ENCODE measurements at places on chromosomes 2 and 18.

- no peak for DNase-seq
Observed at GRCh38 chr2:84808279-84808678, 72.6 kb downstream of the TRABD2A start.

GRCh38 chr2:236286873-236287545 lies 22.8 kb upstream of the ASB18 start:
- DNase-seq: peak; percentile 16

DNA sequence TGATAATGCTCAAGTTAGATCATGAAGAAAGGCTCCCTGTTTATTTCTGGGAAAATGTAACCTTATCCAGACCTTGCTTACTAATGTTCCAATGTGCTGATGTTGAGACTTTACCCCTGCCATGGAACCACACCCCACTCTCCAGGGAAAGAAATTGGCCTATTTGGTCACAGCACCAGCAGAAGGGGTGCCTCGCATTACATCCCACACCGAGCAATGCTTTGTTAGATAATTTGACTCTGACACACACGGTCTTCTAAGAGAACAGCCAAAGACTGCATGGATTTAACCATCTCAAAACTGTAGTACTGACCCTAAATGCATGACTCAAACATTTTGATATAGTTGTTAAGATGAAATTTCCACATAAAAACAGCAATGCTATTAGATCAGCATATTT lies 152.1 kb upstream of the CCDC150 start:
- no peak for DNase-seq

GRCh38 chr18:26470011-26470637 lies 78.2 kb downstream of the KCTD1 start:
- peak; percentile 93 for DNase-seq

DNA sequence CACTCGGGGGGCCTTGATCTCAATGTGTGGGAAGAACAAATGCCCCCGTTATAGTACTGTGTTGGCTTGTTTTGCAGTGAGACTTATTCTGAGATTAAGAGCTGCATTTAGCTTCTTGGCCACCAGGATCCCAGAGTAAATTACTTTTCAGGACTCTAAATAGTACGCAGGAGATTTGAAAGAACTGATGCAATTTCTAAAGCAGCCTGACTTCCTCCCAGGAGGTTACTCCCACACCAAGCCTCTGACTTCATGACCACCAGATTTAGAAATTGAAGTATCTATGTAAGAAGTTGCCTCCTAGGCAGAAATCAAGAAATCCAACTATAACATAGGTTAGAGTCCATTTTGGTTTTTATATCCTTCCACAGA lies 67.0 kb downstream of the FEZ2 start:
- DNase-seq: no peak

GRCh38 chr2:39849982-39850526 lies 71.0 kb upstream of the THUMPD2 start:
- DNase-seq: peak; percentile 11

- DNase-seq: no peak
Observed at GRCh38 chr2:56812432-56812831, 628.6 kb downstream of the CCDC85A start.

- DNase-seq: no peak
Observed at GRCh38 chr2:223203971-223204929, 152.3 kb downstream of the KCNE4 start.

- DNase-seq: no peak
Observed at GRCh38 chr2:191463790-191464189, 214.1 kb upstream of the NABP1 start.

DNA sequence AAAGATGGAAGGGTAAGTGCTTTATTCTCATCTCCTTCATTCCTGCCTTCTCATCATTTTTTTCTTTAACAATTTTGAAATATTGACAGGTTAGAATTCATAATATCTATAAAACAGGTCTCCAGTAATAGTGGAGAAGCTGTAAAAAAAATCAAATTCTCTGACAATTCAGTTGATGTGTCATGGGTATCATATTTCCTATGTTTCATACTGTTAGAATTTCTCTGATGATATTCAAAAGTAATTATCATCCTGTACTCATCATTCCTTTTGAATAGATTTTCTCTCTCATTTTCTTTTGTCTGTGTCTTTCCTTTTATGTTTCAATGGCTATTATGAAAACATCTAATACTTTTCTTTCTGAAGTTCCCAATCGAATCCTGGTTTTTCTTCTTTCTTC lies 97.7 kb downstream of the CPS1 start:
- DNase-seq: no peak

GRCh38 chr2:147037048-147037447 lies 807.8 kb upstream of the ACVR2A start:
- DNase-seq: no peak

- DNase-seq: no peak
Observed at GRCh38 chr2:129771418-129772189, 207.9 kb upstream of the RAB6C start.

DNA sequence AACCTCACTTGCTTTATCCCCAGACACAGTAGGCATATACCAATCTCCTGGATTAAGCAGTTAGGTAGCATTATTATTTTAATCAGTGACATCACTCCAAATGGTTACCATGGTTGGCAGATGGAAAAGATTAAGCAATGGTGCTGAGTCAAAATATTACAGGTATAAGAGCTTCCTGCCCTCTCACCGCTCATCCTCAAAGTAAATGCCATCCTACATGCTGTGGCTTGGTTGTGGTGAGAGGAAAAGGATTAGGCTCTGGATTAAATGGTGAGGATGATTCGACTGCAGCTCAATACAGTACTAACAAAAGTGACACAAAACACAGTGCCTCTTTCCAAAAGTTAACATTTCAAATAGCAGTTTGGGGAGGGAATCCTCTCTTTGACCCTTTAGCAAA lies 108.9 kb upstream of the ACAA2 start:
- no peak for DNase-seq

DNA sequence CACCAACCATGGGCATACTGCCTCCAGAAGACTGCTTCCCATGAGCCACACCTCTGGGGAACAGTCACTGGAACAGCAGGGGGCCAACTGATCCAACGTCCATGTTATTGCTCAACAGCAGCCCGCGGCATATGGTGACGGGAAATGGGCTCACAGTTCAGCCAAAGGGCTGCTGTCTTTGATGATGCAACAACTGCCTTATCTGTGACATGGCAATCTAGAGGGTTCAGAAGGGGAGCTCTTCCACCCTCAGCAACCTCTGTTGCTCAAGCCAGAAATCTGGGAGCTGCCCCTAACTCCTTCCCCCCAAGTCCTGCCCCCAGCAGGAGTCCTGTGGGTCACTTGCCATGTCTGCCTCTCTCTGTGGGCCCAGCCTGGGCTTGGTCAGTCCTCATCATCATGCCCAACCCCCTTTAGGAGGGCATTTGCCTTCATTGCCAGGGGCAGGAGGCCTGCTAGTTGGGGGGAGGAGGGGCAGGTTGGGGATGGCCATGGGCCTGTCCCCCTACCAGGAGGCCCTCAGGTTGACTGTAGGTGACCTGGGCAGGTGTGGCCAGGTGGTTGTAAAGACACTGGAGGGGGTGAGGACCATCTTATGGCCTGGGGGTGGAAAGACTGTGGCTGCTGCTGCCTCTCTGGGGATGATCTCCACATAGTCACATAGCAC lies 212.9 kb downstream of the CYP26B1 start:
- no peak for DNase-seq

DNA sequence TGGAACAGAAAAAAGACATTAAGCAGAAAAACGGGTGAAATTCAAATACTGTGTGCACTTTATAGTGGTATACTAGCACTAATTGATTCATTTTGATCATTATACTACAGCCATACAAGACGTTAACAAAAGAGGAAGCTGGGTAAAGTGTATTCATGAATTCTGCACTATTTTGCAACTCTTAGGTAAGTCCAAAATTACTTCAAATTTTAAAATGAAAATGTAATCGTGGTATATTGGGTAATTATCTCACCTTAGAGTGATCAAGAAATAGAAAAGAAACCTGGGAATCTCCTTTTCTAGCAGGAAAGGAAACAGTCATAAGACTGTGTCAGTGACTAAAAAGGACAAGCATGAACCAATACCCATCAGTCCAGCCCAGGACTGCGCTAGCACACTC lies 5.4 kb downstream of the TGFBRAP1 start:
- DNase-seq: no peak

- peak; percentile 96 for DNase-seq
Observed at GRCh38 chr2:46181789-46182530, 115.2 kb upstream of the EPAS1 start.

GRCh38 chr18:59539108-59539507 lies 158.1 kb downstream of the CCBE1 start:
- no peak for DNase-seq

DNA sequence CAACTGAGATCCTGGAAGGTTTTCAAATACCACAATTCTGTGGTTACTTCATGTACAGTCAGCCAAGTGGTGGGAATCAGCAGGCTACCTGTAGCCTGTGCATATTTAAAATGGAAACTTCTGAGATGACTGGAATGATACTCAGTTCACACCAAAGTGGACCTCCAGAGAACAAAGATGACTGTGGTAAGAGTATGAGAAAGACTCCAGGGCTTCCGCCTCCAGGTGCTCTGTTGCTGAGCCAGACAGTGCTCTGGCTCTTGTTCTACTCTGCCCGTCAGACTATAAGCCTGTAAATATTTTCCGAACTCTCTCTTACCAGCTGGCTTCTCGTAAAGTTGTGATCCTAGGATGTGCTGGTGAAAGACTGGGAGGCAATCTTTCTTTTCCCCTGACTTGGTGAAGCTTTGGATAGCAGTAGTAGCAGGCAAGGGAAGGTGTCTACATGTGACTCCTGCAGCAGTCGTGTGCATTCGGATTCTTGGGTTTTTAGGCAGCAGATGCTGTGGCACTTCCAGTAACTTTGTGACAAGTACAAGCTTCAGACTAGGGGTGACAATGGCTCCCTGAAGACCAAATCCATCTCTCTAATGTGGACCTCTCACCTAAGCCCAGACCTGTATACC lies 23.1 kb downstream of the ST3GAL5 start:
- no peak for DNase-seq

- no peak for DNase-seq
Observed at GRCh38 chr2:42207826-42208225, 38.7 kb downstream of the EML4 start.

GRCh38 chr2:230712443-230713330 lies at the start of gene CAB39:
CAB39 (plus strand) TSS chr2:230712842; CDS start chr2:230760002, 47,160 bp downstream.
- peak; percentile 90 for DNase-seq

GRCh38 chr2:216539791-216540241 lies 41.2 kb downstream of the RPL37A start:
- peak; percentile 91 for DNase-seq

DNA sequence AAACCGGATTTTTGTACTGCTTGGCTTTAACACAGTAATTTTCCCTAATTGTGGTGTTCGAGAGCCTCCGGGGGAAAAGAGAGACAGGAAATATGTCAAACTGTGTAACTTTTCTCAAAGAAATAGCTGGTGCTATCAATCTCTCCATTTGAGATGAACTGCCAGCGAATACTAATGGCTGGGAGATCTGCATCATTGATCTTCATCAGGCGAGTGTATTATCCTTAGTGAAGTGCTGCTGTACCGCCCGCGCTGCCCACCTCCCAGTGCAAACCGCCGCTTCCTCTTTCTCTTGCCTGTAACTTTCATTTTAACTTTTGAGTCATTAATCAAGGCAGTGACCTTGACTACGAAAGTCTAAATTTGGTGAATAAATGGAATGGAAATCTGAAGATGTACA lies 246.1 kb upstream of the ST6GAL2 start:
- DNase-seq: no peak

GRCh38 chr2:10700078-10700803 lies 10.5 kb upstream of the NOL10 start:
- DNase-seq: no peak

DNA sequence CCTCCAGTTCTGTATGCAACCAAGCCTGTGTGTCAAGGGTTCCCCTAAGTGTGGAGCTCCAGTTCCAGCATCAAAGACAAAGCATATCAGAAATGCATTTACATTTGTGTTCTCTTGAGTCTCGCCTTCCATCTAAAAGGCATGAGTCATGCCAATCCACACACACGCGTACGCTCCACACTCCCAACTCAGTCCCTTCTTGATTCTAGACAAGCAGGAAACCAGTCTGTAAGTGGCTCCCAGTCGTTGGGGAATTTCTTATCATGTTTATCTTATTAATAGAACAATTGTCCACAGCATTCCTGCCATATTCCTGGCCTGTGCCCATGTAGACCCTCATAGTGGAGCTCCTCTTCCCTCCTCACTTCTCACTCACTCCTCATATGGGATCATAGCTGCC lies 86.4 kb upstream of the SLC35G4 start:
- DNase-seq: peak; percentile 37

DNA sequence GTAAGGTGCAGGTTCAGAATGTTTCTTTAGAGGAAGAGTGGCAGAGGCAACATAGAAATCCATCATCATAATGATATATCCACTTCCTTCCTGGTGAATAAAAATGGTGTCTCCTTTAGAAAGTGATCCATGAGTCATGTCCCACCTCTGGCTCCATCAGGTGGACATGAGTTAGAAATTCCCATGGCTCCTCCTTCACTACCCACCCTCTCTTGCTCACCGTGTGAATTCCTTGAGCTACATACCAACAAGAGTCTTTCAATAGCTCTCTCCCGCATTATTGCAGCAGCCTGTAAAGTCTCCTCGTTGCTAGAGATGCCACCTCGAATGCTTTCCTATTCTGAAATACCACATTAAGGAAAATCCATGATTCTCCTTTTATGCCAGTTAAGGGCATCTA lies 317.6 kb downstream of the LNPK start:
- DNase-seq: peak; percentile 54

DNA sequence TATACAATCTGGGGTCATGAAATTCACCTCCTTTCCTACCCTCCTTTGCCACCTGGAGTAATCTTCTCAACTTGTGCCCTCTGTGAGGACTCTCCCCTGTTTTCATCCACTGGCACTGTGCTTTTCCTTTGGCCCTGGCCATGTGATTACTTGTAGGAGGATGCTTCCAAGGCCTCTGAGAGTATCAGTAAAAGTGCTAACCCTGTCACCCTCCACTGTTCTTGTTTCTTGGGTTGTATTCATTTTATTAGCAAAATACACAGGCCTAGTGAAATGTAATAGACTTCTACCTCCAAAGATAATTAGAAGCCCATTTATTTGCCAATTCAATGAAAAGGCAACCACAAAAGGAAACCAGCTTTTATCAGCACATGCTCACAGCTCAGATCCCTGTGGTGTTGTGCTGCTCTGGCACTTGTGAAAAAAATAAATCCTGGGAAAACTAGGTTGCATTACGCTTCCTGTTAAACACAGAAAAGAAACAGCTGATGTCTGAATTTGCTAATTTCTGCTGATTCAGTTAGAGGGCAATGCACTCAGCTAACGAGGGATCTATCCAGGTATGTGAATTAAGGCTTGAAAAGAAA lies 357.5 kb upstream of the ETAA1 start:
- DNase-seq: peak; percentile 42

- DNase-seq: peak; percentile 16
Observed at GRCh38 chr2:144131042-144131441, 388.9 kb downstream of the ZEB2 start.
